ENCODE measurements at places on chromosomes 11 and 22.

- no peak for DNase-seq
Observed at GRCh38 chr11:13701506-13701905, 33.0 kb downstream of the FAR1 start.

- no peak for DNase-seq
Observed at GRCh38 chr22:27086080-27087044, 429.0 kb downstream of the MIAT start.

GRCh38 chr11:11122749-11123148 is 230.3 kb downstream of the CSNK2A3 start:
- DNase-seq, result no peak

DNA sequence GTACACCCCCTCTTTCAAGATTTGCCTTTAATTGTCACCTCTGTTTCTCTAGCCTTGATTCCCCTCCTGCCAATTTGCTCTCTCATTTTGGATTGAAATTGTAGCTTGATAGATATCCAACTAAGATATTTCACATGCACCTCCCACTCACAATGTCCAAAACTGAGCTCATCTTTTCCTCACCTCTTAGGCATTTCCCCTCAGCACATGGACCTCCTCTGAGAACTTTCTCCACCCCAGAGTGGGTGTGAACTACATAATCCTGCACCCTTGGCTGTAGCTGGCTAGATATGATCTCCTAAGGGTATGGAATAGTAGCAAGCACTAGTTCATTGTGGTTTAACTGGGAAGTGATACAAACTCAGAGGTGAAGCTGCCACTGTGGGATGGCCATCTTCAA is 91.5 kb upstream of the SESN3 start:
- DNase-seq, result no peak

- DNase-seq, result no peak
Observed at GRCh38 chr22:37418627-37419369, 8.5 kb downstream of the ELFN2 start.

- DNase-seq, result no peak
Observed at GRCh38 chr11:13415201-13415600, 47.8 kb downstream of the BTBD10 start.

DNA sequence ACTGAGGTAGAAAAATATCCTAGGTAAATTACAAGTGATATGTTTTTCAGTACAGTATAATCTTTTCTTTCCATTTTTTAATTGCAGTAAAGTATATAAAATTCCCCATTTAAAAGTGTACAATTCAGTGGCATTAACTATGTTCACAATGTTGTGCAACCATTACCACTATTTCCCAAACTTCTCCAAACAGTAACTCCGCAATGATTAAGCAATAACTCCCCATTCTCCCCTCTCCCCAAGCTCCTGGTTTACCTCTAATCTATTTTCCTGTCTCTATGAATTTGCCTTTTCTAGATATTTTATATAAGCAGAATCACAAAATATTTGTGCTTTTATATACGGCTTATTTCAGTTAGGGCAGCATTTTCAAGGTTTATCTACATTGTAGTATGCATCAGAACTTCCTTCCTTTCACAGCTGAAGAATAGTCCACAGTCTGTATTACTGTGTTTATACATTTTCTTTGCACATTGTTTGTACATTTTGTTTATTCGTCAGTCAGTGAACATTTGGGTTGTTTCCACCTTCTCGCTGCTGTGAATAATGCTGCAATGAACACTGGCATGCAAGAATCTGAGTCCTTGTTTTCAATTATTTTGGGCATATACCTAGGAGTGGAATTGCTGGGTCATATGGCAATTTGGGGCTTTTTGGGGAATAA is 110.7 kb downstream of the RPL27A start:
- DNase-seq, result no peak

- DNase-seq, result no peak
Observed at GRCh38 chr11:47466701-47467250, 17.8 kb upstream of the RAPSN start.

- DNase-seq, result peak; percentile 46
Observed at GRCh38 chr22:19730655-19731360, 7.5 kb downstream of the GP1BB start.

- no peak for DNase-seq
Observed at GRCh38 chr11:17954395-17955252, 58.2 kb downstream of the SERGEF start.
